H7 (cell line): ENCODE measurements at places on chromosomes 3 and 15. TPM values are rescaled to one million over a fixed set of nuclear protein-coding genes. Genes with fewer than 3 reads are reported as not detected.
A peak's percentile ranks its signal among the peaks of the same experiment; 100 is the strongest.

FILIP1L gene
- 0.07 and 0.30 TPM in 2 replicates for total RNA-seq

CAMP gene
- total RNA-seq = not detected in 2 replicates

- DNase-seq = peak; percentile 74
These were observed 25.4 kb downstream of the LINGO1 start for GRCh38 chr15:77607111-77607893.

AHSG gene
- not detected in 2 replicates for total RNA-seq

- DNase-seq = peak; percentile 18
These were observed 33.2 kb downstream of the IDH3A start for GRCh38 chr15:78182336-78182700.

SLC28A2 gene
- total RNA-seq = 0.15 TPM in 1 of 2 replicates, not detected in the other

GRCh38 chr15:90836296-90836871, 32.0 kb upstream of the FURIN start:
- DNase-seq = peak; percentile 48
